ENCODE measurements at places on chromosomes 7 and 10. TPM values are rescaled to one million over a fixed set of nuclear protein-coding genes. Genes with fewer than 3 reads are reported as not detected.
A peak's percentile ranks its signal among the peaks of the same experiment; 100 is the strongest.

DNA sequence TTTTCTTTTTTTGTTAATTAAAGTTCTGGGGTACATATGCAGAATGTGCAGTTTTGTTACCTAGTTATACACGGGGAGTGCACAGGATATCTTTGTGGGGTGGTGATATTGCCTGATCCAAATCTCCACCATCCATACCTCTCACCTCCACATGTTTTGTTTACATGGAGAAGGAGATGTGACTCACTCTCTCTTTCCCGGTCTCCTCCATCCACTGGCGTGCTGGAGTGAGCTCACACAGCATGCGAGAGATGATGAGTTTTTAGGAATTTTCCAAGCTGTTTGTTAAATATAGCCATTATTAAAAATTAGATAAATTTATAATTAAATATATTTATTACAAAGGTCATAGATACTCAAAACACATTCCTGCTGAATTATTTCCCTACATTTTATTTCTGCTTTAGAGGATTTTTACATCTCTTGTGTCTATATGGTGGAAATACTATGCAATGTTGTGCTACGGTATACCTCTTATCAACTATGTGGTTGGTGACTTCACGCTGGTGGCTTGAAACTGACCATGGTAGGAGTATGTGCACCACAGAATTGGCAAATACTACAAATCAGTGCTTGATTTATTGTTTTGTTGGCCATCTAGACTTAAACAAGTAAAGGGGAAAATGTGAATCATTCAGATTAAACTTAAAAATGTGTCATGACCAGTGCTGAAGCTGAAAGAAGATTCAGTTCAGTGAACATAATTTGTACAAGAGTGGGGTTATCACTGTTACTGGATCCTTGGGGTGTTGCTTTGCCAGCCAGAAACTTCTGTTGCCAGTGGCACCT is 107.9 kb upstream of the FAM180A start:
- no peak overlapping the region for H3K27ac ChIP-seq
- no peaks in the 10 kb centered on the region for H3K36me3 ChIP-seq
- DNase-seq: no peak
- no peaks in the 10 kb centered on the region for H3K27me3 ChIP-seq
- H3K4me1 ChIP-seq: no peaks in the 10 kb centered on the region

DNA sequence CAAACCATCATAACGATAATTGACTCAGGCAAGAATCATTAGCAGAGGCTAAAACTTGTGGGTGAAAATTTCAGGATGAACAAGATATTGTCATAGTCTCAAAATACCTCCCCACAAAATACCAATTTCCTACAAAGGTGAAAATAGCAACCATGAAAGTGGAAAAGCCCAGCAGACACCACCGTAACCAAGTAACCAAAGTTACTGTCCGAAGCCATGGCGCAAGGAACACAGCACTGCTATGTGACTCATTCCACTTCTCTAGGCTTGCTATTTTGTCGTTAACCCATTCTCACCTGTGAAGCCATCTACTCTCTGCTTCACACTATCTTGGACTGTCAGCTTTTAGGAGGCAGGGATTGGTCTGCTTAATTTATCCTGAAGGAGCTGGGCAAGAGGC is 113.8 kb upstream of the CACUL1 start:
- no peaks in the 10 kb centered on the region for H3K36me3 ChIP-seq
- no peak overlapping the region for H3K4me3 ChIP-seq

GRCh38 chr10:11757454-11757820 is 15.3 kb downstream of the ECHDC3 start:
- H3K27me3 ChIP-seq: no peaks in the 10 kb centered on the region
- H3K36me3 ChIP-seq: no peaks in the 10 kb centered on the region
- peak overlapping the region; percentile 78 for H3K27ac ChIP-seq
- peak; percentile 83 for DNase-seq
- no peak overlapping the region for H3K4me3 ChIP-seq

- H3K27ac ChIP-seq: peak overlapping the region; percentile 86
- peak overlapping the region; percentile 65 for H3K4me3 ChIP-seq
- H3K4me1 ChIP-seq: peaks cover 14% of the 10 kb centered on the region
- no peaks in the 10 kb centered on the region for H3K36me3 ChIP-seq
- no peaks in the 10 kb centered on the region for H3K27me3 ChIP-seq
- DNase-seq: no peak
Measured at GRCh38 chr7:128790315-128791041, 1.3 kb upstream of the CCDC136 start.

Gene SERPINE1
- 10.6 TPM for total RNA-seq

Gene H2BK1
- 4.4 TPM for total RNA-seq

Gene PLAC9
- total RNA-seq: 27.7 TPM

Data from uterus (tissue), 4 donors.